ENCODE measurements at places on chromosomes 5 and 9.
A peak's percentile ranks its signal among the peaks of the same experiment; 100 is the strongest.

- no peak for ATAC-seq
These were observed 21.5 kb downstream of the GABBR2 start for GRCh38 chr9:98686961-98687855.

DNA sequence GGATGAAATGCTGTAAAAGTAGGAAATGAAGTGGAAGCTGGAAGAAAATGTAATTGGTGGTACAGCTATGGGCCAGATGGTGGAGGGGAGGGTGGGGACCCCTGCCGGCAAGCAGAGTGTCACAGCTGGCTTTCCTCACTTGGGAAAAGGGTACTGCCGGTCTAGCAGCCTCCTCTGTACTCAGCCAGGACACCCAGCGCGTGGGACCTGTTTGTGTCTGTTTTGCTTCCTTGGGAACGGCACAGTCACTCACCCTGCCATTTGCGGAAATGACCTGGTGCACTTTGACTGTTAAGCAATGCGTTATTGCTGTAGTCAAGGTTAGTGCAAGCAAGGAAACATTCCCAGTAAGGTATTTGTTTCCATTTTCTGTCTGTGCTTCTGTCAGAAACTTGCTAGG is 10.1 kb downstream of the TMEM252 start:
- ATAC-seq, result no peak

DNA sequence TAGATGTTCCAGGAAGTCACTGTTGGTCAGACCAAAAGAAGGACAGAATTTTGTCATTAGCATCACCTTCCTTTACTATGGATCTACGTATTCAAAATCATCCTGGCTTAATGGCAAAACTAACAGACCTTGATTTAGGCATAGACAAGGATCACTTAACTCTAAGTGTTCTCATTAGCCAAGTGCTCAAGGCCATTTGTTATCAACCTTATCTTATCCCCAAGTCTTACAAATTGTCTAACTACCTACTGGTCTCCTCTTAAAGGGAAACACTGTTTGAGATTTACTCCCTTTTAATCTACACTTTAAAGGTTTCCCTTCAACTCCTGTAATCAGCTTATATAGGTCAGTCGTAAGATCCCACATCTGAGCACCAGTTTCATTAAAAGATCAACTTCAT is 1197.5 kb upstream of the C9orf72 start:
- ATAC-seq, result no peak

- no peak for ATAC-seq
These were observed 44.7 kb upstream of the ITGA1 start for GRCh38 chr5:52743012-52743411.

DNA sequence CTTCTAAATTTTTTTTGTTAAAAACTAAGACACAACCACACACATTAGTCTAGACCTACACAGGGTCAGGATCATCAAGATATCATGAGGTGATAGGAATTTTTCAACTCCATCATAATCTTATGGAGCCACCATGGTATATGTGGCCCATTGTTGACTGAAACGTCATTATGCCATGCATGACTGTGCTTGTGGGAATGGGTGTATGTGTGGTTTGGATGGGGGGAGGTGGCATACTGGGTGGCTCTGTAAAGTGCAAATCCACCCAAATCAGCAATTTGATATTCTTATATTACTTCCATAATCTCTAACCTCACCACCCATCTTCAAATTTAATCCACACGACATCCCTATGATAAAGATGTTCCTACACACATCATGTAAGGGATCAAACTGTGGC is 21.0 kb downstream of the ADRB2 start:
- ATAC-seq, result no peak

DNA sequence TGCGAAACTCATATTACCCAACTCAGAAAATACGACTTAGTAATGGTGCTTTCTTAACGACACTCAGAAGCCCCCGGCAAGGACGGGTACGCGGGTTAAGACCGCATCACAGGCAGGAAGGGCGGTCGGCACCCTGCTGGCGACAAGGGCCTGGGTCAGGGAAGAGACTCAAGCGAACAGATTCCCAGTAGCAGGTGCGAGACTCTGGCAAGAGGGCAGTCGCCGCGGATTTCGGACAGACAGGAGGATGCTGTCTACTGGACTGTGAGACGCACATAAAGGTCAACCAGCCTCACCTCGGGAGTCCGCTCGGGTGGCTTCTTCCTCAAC is 398 bp downstream of the RAPGEF6 start:
- ATAC-seq, result peak; percentile 25

- no peak for ATAC-seq
These were observed 8.2 kb downstream of the HSPB3 start for GRCh38 chr5:54463713-54464112.

- ATAC-seq, result no peak
These were observed 300.6 kb downstream of the TMEM38B start for GRCh38 chr9:105994970-105995369.

- no peak for ATAC-seq
These were observed 7.0 kb downstream of the PDCL start for GRCh38 chr9:122821278-122821943.

GRCh38 chr9:8762479-8763085 is 963.0 kb upstream of the DMAC1 start:
- ATAC-seq, result no peak

DNA sequence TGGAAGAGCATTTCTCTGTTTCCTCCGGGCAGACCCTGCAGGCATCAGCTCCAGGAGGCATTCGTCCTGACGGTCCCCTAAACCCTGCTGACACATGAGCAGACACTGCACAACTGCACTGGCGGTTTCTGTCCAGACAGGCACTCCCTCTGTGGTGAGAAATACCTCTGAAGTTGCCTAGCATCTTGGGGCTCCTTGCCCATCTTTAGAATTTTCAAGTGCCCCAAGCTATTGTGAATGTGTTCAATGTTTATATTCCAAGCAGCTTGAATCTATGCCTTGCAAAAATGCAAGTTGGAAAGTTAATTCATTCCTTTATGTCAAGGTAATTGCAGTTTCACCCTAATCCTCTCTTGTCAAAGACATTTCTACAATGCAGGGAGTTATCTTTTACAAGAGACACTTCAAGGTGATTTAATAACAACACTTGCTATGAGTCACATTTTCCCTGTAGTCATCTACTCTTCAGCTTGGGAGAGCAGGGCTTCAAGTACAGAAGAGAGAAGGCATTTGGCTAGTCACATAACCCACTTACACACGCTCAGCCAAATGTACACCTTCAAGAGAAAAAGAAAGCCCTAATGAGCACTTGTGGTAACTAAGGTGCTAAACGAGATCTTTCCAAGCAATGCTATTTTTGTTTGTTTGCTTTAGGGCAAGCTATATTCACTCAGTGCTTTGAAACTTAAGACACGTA is 302.5 kb downstream of the MLLT3 start:
- peak; percentile 63 for ATAC-seq

GRCh38 chr9:134112561-134112960 is 23.3 kb upstream of the WDR5 start:
- no peak for ATAC-seq

Data from activated T-helper 17 cell treated with anti-CD3 and anti-CD28 coated beads, Interleukin-2, amount 50 U/mL, for 72 hours (primary cell).